SIG-M5 (cell line): ENCODE measurements at places on chromosomes 11 and 22.

DNA sequence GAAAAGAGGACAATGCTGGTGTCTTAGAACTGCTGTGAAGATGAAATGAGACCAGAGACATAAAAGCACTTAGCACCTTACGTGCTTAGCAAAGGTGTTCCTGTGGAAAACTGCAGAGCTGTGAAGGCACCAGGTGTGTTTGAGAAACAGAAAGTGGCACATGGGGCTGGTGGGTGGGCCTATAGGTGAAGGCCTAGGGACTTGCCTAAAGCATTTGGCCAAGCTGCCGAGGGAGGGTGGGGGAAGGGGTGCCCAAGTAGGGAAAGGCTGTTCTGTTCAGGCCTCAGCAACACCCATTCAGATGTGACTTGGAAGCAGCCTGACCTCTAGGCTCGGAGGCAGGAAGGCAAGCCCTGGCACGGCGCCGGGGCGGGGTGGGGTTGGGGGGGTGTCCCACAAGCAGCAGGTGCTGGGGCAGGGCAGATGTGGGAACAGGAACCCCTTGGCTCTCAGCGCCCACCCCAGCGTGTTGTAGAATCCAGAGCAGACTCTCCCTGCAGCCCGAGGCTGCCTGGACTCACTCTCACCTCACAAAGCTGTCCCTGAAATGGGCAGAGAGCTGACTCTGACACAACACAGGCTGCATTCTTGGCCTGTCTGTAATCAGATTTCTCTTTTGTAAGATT lies 366.7 kb upstream of the NARS2 start:
- DNase-seq, result no peak

- no peak for DNase-seq
Observed at GRCh38 chr11:12188548-12189317, 78.3 kb downstream of the MICAL2 start.

- no peak for DNase-seq
Observed at GRCh38 chr11:24683583-24683982, 186.7 kb downstream of the LUZP2 start.

GRCh38 chr11:63099555-63099954 lies 44.5 kb downstream of the SLC22A24 start:
- no peak for DNase-seq

- DNase-seq, result no peak
Observed at GRCh38 chr11:86052693-86053641, 15.9 kb downstream of the PICALM start.

DNA sequence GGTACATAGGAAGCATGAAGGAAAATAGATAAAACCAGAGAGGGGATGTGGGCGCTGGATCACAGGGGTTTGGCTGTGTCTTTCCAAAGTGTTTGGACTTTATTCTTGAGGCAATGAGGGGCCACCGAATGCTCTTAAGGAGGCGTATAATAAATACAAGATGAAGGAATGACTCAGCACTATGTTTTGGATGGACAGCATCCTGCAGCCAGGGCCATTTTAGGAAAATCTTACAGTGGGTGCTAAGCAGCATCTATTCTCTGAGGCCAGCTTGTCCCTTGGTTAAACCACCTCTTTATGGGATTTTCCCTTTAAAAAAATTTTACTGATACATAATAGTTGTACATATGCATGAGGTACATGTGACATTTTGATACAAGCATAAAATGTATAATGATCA lies 4.3 kb upstream of the LDHA start:
- DNase-seq, result no peak

GRCh38 chr22:44729391-44730021 lies 22.9 kb upstream of the ARHGAP8 start:
- DNase-seq, result no peak

DNA sequence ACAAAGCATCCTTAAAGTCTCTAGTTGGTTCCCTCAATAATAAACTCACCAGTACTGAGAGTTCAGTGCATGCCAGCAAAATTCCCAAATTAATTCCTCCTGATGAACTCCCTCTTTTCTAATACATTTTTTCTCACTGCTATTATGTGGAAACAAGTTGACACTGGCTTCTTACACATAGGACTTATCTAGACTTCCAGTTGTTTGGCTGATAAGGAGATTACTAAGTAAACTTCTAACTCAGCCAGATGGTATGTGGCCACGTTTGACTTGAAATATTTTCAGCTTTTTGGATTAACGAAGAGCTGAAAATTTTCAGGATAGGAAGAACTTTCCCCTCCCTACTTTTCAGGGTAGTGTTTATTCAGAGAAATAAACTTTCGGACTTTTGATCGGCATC lies 1154.2 kb upstream of the TENM4 start:
- DNase-seq, result no peak

GRCh38 chr11:67384851-67385366 lies 6.9 kb upstream of the RAD9A start:
- DNase-seq, result no peak

- DNase-seq, result no peak
Observed at GRCh38 chr11:62000539-62001446, 33.4 kb upstream of the FTH1 start.

- no peak for DNase-seq
Observed at GRCh38 chr11:57776031-57776521, 14.5 kb downstream of the CTNND1 start.

GRCh38 chr11:1197431-1197885 lies 25.4 kb upstream of the MUC5B start:
- DNase-seq, result no peak

GRCh38 chr11:126702165-126702720 lies 298.3 kb downstream of the KIRREL3 start:
- DNase-seq, result no peak

- no peak for DNase-seq
Observed at GRCh38 chr11:1899090-1899489, 7.4 kb upstream of the PRR33 start.

- no peak for DNase-seq
Observed at GRCh38 chr11:75150879-75151278, at the start of gene SLCO2B1. SLCO2B1 (plus strand) TSS chr11:75151107; CDS start chr11:75151382, 275 bp downstream.

- no peak for DNase-seq
Observed at GRCh38 chr11:5280582-5281102, 10.9 kb upstream of the HBE1 start.

- no peak for DNase-seq
Observed at GRCh38 chr11:100512475-100512874, 174.6 kb upstream of the ARHGAP42 start.

DNA sequence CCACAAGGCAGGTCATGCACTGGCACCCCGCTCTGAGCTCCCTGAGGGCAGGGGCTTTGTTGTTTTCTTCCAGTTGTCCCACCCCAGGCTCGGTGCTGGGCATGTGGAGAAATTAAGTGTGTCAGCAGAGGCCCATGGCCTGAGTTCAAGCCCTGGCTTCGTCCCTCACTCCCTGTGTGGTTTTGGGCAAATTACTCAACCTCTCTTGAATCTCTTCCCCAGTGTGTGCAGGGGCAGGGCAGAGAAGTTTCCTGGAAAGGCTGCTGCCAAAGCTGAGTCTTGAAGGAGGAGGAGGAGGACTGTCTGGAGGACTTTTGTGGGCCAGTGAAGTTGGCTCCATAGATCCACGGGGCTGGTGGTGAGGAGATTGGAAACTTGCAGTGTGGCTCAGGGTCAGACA lies 138.1 kb upstream of the E2F8 start:
- no peak for DNase-seq

- DNase-seq, result no peak
Observed at GRCh38 chr11:43545610-43546009, 134.9 kb upstream of the HSD17B12 start.

DNA sequence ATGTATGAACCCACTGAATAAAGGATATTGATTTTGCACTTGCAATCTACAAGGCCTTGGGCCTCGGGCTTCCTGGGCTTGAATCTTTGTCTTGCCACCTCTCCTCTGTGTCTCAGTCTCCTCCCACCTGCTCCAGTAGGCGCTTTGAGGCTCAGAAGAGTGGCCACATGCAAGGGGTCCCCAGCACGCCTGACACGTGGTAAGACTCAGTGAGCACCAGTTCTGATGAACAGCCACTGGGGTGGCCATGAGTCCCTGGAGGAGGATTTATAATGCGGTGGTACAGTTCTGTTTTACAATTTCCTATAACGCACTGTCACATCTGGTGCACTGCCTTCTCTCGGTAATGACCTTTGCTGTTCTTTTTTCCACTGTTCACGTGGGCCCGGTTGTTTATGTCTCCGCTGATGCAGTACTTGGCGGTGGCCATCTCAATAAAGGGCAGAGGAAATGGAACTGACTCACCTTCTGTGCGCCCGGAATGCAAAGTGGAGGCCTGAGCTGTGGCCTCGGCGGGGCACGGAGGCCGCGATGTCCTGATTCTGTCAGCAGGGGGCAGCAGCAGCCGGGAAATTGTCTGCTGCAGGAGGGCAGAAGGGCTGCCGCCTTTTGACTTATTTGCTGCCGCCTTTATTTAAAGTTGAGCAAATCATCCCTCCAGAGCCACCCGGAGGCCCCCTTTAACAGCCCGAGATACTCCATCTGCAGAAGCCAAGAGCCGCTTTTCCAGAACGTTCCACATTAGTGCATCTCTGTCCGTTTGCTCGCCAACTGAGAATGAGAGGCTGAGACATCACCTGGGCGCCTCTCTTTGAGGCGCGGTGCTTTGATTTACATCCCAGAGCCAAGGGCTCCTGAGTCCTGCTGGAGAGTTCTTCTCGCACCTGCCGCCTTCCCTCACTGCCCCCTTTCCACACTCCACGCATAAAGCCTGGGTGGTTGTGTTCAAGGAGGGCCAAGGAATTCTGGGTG lies 6.0 kb upstream of the IFT27 start:
- no peak for DNase-seq

GRCh38 chr22:38218661-38219622 lies 17.1 kb downstream of the MAFF start:
- no peak for DNase-seq

GRCh38 chr22:21845558-21846453 lies 21.6 kb downstream of the MAPK1 start:
- no peak for DNase-seq

DNA sequence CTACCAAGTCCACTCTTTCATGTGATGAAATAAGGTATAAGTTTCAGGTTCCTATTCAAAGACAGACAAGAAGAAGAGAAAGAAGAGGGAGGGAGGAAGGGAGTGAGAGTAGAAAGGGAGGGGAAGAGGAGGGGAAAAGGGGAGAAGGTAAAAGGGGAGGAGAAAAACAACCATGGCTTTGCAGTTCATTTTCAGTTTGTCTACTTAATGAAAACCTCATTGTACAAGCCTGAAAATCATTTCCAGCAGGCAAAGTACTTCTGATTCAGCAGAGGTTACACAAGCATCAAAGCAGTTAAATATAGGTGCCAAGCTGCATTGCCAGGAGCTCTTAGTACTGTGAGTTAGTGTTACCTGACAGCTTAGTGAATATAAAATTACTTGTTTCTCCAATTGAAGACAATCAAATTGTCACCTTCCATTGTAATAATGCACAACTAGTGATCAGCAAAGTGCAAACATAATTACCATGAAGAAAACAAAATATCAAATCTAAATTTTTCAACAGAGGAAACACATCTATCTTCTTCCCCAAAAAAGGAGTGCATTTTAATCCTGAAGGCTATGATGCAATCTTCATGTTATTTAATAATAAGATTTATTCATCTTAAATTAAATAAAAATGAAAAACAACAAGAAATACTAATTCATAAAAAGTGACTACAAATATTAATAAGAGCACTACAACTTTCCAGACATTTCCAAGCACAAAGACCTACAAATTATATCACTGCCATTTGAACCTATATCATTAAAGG lies 8.2 kb downstream of the SOX6 start:
- no peak for DNase-seq

- no peak for DNase-seq
Observed at GRCh38 chr11:60018058-60018457, 1.1 kb downstream of the OOSP4B start.

DNA sequence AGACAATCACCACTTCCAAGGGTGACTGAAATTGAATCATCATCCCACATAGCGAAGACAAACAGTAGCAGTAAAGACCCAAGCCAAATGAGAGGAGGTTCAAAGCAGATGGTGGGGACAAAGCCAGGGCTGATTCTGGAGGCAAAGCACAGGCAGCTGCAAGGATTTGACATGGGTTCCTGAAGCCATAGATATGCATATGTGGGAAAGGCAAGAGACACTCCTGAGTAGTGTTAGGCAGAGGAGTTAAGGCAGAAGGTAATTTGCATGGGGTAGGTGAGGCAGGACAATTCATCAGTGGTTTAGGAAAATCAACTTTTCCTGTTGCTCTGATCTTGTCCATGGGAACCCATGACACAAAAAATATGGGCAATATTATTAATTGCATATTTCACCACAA lies 462.8 kb downstream of the FAM181B start:
- DNase-seq, result no peak

- no peak for DNase-seq
Observed at GRCh38 chr22:49247194-49247924, 580.3 kb downstream of the BRD1 start.

DNA sequence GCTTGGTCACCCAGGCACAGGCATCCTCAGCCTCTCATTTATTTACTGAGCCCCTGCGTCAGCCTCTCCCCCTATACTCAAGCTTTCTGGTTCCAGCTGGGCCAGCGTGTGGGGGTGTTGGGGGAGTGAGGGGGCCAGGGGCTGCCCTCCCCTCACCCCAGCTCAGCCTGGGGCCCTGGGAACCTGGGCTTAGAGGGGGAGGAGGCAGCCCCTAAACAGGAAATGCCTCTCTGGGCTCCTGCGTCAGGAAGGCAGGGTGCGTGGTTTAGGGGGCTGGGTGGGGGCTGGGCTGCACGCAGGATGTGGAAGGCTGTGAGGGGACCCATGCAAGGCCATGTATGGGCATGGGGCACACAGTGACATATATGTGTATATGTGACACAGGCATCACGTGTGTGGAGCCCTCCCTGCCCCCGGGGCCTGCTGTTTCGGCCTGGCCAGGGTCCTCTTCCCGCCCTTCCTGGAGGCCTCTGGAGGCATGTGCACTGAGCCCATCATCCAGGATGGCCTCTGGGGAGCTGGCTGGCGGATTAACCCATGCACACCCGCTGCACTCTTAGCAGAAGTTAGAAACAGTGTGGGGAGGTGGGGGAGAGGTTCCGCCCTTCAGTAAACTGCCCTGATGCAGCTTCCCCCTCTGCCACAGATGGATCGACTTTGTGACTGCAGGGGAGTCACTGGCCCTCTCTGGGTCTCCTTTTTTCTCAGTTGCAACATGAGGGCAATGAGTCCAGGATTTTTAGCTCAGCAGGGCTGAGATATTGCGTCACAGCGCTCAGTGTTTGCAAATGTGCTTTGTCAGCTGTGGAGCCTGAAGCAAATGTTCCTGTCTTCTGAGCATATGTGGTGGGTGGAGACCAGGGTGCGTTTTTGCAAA lies 1.1 kb upstream of the CD248 start:
- peak; percentile 86 for DNase-seq

DNA sequence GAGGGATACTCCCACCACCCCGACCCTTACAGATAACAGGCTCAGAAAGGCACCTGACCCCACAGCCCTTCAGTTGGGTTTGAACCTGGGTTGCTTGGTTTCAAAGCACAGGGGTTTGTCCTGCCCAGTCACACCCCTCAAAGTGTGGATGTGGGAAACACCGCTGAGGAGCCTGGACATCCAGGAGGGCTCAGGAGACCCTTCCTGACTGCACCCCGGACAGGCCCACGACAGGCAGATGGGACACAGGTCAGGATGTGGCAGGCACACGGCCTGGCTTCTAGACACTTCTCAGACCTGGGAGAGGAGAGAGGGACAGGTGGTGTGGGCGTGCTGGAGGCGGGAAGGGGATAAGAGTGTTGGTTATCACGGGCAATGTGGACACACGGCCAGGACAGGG lies 932.3 kb downstream of the BRD1 start:
- DNase-seq, result no peak

- DNase-seq, result no peak
Observed at GRCh38 chr11:94722735-94723134, 45.4 kb upstream of the AMOTL1 start.

- DNase-seq, result no peak
Observed at GRCh38 chr11:81725701-81726100, 1008.0 kb downstream of the FAM181B start.
